ENCODE measurements at places on chromosomes 3 and 15. TPM values are rescaled to one million over a fixed set of nuclear protein-coding genes. Genes with fewer than 3 reads are reported as not detected.

DNA sequence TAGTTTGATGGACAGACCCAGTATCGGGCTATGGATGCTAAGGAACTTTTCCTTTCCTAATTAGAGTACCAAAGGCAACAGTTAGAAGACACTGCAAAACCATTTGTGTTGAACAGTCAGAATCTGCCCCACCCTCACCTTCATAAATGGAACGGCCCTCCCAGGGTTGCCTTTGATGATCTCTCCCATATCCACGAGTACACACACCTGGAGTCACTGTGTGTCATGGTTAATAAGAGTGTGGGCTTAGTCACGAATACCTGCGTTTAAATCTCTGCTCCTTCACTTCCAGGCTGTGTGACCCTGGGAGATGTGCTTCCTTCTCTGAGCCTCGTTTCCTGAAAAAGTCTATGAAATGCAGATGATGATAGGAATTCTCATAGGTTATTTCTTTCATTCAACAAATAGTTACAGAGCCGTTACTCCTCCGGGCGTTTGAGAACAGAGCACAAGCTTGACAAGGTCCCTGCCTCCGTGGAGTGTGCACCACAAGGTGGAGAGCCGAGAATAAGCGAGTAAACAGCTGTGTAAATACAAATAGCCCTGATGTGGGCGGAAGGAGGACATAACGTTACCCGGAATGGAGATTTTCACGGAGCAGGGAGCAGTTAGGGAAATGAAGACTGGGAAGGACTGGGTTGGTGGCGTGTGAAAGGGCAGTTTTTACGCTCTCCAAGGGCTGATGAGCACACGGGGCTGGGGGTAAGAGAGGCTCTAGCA is 6.7 kb downstream of the SLC51A start:
- DNase-seq: no peak

DNA sequence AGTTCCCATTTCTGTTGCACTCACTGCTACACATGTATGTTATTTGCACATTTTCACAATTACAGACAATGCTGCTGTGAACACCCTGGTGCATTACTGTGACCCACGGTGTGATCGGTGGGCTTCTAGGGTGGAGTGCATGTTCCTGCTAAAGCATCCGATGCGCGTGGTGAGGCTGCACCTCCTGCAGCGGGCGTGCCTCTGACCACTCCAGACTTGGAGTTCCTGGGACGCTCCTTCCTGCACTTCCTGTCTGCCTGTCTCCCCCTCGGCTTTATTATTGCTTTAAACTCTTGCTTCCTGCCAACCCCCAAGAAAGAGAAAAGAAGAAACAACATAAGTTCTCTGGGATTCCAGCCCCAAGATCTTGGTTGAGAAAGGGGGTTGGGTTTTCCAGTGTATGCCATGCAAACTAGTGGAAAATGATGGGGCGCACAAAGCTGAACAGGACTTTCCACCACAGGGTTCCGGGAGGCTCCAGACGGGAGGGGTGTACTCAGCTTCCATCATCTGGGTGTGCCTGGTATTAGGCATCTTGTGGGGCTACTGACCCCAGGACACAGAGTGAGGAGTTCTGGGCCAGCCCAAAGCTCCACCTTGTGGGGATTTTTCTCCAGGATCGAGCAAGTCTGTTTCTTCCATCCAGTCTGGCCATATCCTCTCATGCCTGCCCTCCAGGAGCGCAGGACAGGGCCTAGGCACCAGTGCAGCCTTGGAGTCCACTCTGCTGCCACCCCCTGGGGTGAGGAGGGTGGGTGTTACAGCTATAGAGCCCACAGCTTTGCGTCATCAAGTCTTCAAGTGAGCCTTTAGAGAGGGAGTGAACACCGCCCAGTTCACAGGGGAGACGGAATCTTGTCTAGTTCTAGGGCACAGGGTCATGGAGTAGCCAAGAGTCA is 11.2 kb downstream of the RPL32 start:
- peak; percentile 31 for DNase-seq

The PRR23B gene
- total RNA-seq: not detected

DNA sequence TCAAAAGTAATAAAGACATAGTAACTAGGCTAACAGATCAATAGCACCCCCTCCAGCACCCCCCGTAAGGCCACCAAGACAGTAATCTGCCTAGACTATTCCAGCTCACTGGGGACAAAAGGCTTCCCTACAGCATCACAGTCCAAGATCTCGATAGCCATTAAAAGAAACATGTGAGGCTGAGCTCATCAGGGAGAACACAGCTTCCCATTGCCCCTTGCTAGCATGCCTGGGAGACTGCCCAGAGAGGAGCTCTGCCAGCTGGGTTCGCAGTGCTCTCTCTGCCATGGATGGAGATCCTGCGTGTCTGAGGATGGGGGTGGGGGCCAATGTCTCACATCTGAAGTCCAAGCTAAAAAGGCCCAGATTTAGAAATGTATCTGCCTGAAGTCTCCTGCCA is 17.8 kb downstream of the LRIG1 start:
- peak; percentile 35 for DNase-seq

DNA sequence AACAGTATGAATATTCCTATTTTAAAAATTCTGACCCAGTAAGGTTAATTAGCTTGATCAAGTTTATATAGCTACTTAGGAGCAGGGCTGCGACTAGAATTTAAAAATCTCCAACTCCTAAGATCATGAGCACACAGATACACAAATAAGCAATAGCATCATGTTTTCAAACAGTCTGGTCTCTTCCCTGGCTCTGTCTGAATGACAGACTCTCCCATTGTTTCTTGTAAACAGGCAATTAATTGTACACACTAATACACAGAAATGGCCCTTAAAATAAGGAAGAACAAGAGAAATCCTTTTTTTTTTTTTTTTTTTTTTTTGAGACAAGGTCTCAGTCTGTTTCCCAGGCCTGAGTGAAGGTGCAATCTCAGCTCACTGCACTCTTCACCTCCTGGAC is 1064.4 kb upstream of the CFAP20DC start:
- no peak for DNase-seq

- no peak for DNase-seq
Observed at GRCh38 chr3:58962816-58963215, 87.0 kb downstream of the CFAP20DC start.

DNA sequence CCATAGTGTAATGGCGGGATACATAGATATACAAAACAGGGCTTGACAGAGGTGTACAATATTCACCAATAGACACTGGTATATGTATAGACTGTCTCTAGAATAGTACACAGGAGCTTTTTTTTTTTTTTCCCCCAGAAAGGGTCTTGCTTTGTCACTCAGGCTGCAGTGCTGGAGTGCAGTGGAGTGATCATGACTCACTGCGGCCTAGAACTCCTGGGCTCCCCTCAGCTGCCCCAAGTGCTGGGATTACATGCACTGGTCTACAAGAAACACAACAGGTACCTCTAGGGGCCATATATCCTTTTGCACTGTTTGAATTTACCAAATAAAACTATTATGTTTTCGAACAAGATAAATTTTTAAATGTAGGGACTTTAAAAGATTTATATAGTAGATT is 12.3 kb downstream of the RHOA start:
- DNase-seq: peak; percentile 29

DNA sequence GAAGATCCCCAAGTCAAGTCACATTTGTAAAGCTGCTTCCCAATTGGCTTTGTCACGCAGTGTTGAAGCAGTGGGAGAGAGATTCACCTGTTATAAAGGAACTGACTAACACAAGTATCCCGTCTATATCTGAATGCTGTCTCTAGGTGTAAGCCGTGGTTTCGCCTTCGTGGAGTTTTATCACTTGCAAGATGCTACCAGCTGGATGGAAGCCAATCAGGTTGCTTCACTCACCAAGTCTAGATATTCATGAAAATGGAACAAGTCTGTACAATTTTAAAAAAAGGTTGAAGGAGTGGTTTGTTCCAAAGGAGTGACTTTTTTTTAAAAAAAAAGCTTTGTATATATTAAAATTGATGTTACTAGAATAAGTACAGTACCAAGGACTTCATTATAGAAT is 11.7 kb downstream of the RBM5 start:
- no peak for DNase-seq

DNA sequence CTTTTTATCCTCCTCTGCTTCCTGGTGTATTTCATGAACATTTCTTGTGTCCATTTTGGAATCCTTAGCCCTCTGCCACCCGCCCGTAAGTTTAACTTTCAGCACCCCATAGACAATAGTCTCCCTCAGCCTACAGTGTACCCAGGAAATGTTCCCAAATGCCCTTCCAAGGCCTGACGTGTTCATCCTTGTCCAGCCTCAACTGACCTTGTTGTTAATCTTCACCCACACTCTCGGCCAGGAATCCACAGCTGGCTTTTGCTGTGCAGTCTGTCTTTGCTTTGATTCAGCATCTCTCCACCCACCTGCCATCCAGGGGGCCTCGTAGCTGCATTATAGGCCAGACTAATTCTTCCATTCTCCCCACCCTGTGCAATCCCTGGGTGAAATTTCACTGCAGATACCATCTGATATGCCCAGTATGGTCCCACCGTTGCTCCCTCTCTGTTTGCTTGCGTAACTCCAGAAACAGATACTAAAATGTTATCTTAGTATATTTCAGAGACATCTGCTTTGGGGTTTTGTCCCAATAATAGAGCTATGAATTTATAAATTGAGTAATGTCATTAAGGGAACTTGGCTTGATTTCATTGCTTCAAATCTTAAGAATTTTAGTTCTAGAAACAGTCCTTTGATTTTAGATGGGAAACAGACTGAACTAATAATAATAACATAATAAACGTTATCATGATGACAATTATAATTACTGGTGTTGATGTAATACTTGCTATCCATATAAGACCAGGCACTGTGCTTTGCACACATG is 16.6 kb downstream of the GUCA1C start:
- no peak for DNase-seq

All from dermis blood vessel endothelial cell (primary cell).